AG04450 (cell line): ENCODE measurements at places on chromosomes 16 and 17.
A peak's percentile ranks its signal among the peaks of the same experiment; 100 is the strongest.

- no peak for DNase-seq
These were observed 17.7 kb downstream of the PSMD11 start for GRCh38 chr17:32461853-32462617.

GRCh38 chr17:47686276-47686635, 7.7 kb upstream of the TBKBP1 start:
- DNase-seq, result no peak

DNA sequence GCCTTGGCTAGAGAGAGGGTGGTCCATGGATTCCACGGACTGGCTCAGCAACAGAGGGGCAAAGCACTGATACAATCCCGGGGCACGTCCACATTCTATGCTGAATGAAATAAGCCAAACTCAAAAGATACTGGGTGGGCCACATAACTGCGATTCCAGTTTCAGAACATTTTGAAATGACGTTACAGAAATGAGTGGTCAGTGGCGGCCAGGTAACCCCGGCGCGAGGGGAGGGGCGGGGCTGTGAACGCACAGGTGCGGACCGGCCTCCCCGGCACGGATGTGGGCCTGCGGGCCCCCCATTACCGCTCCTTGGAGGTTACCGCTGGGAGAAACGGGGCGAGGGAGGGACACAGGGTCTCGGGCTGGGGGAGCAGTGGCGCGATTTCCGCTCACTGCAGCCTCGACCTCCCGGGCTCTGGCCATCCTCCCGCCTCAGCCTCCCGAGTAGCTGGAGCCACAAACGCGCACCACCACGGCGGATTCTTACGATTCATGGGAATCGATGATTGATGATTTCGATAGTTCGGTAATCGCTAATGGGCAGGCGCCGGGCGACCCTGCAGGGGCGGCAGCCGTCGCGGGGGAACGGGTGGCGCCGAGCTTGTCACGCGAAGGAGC, 559 bp downstream of the MVD start:
- no peak for DNase-seq

DNA sequence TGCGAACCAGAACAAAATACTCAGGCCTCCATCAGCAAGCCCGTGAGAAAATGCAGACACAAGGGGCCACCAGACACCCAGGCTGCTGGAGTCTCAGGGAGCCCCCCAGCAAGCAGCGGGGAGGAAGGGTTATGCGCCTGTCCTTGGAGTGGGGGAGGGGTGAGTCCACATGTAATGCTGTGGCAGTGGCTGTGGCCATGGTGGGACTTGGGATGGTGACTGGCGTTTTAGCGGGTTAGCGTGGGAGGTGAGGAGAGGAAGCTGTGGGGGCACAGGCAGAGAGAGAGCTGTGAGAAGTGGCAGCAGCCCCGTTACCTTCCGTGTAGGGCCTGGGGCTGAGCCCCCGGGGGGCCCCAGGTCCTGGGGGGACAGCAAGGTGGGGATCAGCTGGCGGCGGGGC, 58.3 kb downstream of the SRCIN1 start:
- no peak for DNase-seq

- DNase-seq, result no peak
These were observed 14.9 kb upstream of the CCR7 start for GRCh38 chr17:40580140-40580539.

DNA sequence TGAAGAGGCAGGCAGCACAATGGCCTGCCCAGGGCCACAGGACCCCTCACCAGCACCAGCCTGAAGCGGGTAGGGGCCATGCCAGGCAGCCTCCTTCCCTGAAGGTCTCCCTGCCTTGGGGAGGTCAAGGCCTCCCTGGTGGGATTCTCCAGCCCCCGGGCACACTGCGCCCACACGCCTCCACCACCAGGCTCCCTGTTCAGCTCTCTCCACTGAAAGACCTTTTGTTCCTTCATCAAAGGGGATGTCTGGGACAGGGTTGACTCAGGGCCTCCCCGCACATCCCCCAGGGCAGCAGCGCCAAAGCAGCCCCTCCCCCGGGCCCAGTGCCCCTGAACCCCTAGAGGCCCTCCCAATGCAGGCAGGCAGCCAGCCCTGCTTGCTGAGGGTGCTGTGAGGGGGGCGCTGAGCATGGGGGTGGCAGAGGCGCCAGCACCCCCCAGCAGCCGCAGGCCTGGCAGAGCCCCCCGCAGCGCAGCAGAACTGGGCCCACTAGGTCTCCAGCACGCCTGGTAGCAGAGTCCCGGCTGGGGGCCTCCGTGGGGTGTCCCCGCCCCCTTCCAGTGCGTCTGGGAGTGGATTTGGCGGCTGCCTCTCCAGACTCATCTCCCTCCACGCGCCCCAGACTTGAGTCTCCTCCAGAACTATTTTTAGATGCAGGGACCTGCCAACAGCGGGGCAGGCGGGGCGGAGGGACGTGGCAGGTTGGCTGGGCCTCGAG, 13.1 kb downstream of the BCAR1 start:
- DNase-seq, result peak; percentile 74

GRCh38 chr16:46857368-46857945, 26.5 kb upstream of the C16orf87 start:
- peak; percentile 47 for DNase-seq

DNA sequence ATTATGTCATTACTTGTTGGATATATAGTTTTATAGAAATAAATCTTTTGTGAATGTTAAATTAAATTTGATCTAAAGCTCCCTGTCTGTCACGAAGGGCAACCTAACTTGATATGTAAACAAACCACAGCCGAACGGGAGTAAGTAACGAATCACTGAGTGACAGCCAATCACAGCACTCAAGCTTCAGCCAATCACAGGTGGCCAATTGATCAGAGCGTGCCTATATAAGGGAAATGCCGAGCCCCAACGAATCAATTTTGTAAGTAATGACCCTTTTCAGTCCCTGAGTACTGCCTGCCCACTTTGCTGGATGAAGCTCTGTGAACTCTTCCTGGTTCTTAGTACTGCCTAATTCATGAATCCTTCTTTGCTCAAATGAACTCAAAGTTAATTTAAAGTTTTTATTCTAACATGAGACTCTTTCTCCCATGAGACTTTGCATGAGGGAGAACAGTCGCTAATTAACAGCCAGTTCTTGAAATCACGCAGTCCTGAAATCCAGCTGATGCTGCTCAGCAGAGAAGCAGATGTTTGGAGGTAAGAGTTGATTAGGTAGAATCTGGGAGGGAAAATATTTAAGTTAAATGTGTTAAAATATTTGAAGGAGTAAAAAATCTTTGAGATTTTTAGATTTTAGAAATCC, 302.2 kb downstream of the CNTNAP4 start:
- no peak for DNase-seq

GRCh38 chr16:55035029-55035428, 104.4 kb downstream of the IRX5 start:
- no peak for DNase-seq

DNA sequence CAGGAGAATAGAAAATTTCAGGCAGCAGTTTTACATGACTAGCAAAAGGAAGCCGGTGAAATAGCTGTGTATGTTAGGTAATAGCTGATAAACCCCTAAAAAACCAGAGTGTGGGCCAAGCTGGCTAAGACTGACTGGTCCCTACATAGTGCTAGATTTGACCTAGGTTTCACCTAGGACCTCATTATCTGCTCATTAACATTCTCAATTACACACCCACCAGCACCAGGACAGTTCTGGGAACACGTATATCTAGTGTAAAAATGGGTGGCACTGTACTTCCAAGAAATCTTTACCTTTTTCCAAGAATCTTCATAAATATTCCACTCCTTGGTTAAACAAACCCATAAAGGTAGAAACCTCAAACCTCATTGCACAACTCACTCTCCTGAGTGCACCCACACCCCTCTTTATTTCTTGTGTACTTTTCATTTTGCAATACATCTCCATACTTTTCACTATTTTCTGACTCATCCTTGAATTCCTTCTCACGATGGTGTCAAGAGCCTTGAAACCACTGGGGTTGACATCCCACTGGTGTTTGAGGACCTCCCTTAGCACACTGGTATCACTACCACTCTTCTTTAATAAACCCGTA, 262.7 kb upstream of the KCNJ16 start:
- no peak for DNase-seq

- no peak for DNase-seq
These were observed 124.5 kb upstream of the CES5A start for GRCh38 chr16:55999683-56000082.

GRCh38 chr16:61580579-61580978, 455.7 kb downstream of the CDH8 start:
- no peak for DNase-seq

DNA sequence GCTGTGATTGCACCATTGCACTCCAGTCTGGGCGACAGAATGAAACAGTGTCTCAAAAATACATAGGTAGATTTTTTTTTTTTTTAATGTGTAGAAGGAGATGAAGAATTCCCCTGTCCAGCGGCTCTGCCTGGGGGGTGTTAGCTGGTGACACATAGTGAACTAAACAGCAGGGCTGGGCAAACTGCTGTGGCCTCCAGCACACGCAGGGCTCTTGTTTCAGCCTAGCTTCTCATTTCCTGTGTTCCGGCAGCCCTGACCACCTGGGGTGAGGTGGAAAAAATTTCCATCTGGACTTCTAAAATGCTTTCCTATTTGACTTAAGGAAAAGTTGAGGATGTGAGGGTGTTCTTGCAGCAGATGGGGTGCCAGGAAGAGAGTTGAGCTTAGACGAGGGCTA, 33.3 kb upstream of the RGS9 start:
- no peak for DNase-seq

- DNase-seq, result no peak
These were observed 44.1 kb downstream of the SRCIN1 start for GRCh38 chr17:38561416-38562214.

GRCh38 chr17:43661699-43662412, at the start of gene MEOX1:
MEOX1 (minus strand) TSS chr17:43661922; CDS start chr17:43661534, 388 bp downstream.
- DNase-seq, result no peak
